Hypothalamus (tissue), 51 donors: ENCODE measurements at places on chromosomes 5 and 9.

DNA sequence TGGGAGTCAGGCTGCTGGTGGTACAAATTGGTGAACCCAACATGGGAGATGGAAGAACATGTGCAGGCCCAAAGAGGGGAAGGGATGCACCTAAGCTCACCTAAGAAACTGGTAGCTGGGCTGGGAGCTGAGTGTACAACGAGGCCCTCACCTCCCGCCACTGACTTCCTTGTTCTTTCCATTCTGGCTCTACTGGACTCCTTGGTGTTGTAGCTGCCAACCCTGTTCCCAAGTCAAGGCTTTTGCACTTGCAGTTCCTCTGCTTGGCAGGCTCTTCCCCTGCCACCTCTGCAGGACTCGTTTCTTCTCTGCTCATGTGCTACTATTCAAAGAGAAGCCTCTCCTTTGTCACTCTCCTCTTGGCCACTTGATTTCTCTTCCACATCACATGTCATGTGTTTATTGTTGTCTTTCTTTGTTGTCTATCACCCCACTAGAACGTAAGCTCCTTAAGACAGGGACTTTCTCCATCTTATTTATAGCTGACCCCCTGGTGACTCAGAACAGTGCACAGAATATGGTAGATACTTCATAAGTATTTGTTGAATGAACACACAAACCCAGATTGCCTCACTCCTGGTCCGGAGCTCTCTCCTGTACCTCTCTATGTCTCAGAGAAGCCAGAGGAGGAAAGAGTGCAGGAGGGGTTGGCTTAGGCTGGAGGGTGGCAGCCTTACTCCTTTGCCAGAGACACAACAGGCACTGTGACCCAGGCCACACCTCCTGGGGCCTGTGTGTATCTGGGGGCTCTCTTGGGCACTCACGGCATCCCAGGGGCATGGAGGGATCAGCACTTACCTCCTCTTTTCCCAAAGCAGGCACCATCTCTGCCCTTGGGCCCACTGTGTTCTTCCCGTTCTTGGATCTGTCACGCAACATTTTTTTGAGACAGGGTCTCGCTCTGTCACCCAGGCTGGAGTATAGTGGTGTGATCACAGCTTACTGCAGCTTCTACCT is 5.2 kb upstream of the SPINK4 start:
- no peak for DNase-seq

GRCh38 chr5:1782385-1783215 is 17.0 kb downstream of the MRPL36 start:
- DNase-seq, result no peak

DNA sequence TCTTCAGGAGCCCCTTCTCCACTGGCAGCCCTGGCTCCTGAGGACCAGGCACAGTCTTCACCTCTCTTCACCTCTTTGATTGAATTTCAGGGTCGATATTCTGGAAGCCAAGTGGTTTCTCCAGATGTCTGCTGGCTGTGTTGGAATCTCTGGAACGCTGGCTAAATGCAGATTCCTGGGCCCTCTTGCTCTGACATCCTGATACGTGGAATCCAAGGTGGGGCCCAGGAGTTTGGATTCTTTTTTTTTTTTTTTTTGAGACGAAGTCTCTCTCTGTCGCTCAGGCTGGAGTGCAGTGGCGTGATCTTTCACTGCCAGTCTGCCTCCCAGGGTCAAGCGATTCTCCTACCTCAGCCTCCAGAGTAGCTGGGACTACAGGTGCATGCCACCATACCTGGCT is 26.8 kb upstream of the IER5L start:
- no peak for DNase-seq

DNA sequence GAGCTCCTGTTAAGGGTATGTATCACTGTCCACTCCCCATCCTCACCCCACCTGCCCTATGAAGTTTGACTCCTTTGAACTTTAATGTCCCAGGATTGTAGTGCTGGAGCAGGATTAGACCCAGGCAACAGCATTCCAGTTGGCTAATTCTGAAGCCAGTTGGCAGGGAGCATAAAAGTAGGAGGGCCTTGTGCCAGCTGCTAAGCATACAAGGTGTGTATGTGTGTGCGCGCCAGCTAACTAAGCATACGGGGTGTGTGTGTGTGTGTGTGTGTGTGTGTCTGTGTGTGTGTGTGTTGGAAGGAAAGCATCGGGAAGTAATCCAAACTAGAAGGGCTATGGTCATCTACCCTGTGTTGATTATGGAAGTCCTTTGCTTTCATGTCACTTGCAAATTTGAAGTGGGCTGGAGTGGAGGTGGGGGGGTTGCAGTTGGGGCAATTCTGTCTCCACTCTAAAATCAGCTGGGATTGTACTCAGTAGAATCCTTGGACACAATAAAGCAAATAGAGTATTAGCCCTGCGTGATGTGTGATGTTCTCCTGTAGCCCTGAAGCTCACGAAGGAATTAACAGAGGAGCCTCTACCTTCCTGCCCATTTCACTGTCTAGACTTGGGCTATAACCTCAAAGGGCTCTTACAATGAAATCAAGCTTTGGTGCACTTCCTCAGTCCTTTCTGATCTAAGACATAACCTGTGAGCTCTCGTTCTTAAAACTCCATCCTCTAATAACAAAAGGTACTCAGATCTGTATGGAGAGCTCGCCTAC is 26.9 kb downstream of the HMGCR start:
- DNase-seq, result no peak

GRCh38 chr5:73242735-73243134 is 69.7 kb downstream of the TMEM174 start:
- no peak for DNase-seq

- no peak for DNase-seq
Observed at GRCh38 chr9:116009420-116009819, 144.2 kb upstream of the PAPPA start.

GRCh38 chr5:172616730-172617129 is 24.3 kb upstream of the NEURL1B start:
- DNase-seq, result no peak

DNA sequence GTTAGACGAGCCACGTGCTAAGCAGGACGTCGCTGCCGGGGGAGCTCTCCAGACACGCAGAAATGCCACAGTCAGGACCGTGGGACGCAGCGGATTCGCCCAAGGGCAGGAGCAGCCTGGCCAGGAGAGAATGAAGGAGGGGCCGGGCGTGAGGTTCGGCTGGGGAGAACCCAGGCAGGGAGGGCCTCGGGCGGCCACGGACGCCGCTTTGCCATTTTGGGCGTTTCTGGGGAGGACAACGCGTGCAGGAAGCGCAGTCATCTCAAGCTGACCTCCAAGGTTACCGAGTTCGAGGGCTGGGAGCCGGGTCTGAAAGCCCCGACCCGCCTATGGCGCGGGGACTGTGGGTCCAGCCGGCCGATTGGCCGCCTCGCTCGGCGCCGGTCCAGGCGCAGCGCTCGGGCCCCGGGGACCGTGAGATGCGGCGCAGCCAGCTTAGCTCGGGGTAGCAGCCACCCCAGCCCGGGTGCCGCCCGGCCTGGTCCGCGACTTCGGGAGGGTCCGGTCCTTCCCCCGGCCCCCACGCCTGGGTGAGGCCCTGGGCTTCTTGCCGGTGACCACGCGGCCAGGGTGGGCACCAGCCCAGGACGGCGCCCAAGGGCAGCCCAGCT is 760 bp upstream of the MAN1B1 start:
- no peak for DNase-seq

DNA sequence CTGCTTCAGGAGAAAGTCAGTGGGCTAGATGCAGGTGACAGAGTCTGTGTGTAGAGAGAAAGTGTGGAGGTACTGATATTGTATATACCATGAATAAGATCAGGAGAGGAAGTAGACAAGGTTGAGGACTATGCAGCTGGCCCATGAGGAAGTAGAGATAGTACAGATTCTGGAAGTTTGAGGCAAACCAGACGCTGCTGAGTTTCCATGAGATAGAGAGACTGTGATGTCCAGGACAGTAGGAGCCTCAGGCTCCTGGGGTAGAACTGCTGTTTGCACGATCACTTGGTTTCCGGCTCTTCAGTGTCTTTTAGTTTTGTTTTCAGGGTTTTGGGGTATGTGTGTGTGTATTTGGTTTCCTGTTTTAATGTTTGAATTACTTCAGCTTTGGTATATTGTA is 13.6 kb downstream of the OTULINL start:
- DNase-seq, result no peak

DNA sequence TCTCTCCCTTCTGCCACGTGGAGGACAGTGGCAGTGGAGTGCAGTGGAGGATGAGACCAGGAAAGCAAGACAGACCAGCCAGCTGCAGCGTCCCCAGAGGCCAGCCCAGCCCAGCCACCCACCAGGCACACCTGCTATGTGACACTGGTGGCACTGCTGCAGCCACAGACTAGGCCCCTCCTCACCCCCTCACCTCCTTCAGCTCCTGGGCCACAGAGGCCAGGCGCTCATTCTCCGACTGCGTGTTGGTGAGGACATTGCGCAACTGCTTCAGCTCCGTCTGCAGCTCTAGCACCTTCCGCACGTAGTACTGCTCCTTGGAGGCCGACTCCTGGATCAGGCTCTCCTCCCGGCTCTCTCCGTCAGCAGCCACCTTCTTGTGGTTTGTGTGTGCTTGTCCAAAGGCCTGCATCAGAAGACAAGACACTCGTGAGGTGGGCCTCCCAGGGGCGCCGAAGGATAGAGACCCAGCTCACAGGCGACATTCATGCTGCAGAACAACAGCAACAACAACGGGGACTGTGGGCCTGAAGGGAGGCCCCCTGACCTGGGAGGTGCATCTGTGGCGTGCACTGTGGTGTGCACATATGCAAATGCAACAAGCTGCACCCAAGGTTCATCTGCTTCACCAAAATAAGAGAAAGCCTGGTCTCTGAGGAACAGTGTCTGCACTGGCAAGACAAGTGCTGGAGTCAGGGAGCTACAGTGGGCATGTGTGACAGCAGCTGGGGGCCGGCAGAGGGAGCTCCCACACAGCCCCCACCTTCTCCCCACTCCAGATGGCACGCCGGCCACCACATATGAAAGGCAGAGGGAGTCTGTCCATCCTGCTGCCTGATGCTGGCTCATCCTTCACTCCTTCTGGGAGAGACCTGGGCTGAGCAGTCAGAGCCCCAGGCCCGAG is 35.5 kb downstream of the BICD2 start:
- no peak for DNase-seq

DNA sequence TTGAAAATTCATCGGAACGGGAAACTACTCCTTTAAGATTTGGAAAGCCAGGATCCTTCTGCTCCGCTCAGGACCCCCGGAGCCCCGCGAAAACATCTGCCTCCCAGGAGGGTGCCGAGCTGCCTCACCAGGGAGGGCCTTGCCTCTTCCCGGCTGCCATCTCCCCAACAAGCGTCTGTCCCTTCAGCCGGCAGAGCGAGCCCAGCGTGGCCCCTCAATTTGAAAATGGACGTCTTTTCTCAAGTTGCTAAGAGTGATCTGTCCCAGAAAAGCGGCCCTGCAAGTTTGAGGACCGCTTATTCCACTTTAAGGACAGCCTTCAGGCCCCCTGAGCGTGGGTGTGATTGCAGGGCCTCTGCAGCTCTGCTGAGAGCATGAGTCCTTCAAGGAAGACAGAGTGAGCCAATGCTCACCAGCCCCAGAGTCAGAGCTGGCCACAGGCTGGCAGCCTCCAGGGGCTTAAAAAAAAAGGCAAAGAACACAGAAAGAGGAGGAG is 101.3 kb downstream of the PHF2 start:
- no peak for DNase-seq

DNA sequence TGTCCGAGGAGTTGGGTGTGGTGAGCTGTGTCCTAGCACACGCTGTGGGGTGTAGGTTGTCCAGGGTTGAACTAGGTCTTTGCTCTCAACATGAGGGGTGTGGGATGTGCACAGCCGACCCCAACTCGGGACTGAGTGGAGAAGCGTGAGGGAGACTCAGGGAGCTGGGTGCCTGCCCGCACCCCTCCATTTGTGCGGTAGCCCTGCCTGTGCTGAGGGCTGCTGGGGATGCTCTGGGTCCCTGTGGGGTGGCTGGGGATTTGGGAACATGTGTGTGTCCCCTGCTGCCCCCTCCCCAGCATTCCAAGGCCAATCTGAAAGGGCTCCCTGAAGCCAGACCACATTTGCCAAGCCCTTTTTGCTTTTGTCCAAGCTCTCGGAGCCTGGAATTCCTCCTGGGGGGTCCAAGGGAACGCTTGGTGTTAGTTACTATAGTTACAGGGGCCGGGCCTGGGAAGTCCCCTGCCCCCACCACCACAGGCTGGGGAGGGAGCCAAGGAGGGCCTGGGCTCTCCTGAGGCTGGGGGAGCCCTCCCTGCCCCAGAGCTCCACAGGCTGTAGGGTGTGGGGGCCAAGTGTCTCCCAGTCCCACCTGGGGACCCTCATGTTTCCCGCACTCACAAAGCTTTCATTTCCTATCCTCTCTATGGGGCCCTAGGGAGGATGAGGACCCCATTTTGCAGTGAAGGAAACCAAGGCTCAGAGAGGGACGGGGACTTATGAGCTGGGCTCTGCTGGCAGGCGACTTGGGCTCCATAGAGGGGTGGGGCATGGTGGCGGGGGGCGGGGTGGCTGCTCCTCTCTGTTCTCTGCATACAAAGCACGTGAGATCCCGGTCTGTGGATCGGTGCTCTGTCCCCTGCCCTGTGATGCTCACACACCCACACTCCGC is 1.1 kb downstream of the CRB2 start:
- DNase-seq, result no peak

GRCh38 chr5:145324767-145325479 is 510.2 kb downstream of the PRELID2 start:
- no peak for DNase-seq

- DNase-seq, result no peak
Observed at GRCh38 chr5:74850030-74850429, 16.2 kb downstream of the FAM169A start.

GRCh38 chr9:129555512-129556215 is 65.2 kb downstream of the C9orf50 start:
- DNase-seq, result no peak

GRCh38 chr5:89988129-89988810 is 421.3 kb downstream of the CETN3 start:
- DNase-seq, result no peak

- DNase-seq, result no peak
Observed at GRCh38 chr5:111509119-111509518, 3.2 kb downstream of the STARD4 start.

GRCh38 chr9:96858018-96858573 is 3.8 kb upstream of the ZNF782 start:
- DNase-seq, result no peak

DNA sequence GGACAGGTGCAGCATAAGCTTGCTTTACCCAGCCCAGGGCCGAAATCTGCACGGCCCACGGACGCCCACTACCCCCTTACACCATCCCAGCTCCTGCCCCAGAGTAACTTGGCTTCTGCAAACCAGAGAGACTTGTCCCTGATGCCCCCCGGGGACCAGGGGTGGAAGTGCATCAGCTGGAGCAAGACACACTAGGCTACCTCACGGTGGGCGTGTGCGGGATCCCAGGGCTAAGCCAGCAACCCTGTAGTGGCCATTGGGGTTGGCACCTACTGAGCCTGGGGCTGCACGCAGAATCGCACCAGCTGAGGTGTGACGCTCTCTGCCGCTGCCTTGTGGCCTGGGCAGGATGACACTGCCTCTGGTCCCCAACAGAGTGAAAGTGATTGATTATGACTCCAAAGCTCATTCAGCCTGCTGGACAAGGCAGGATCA is 6.1 kb upstream of the ZNF79 start:
- no peak for DNase-seq
